ENCODE measurements at places on chromosomes 3 and 15.

GRCh38 chr15:76861815-76862397 is 43.2 kb downstream of the SCAPER start:
- no peak for DNase-seq

DNA sequence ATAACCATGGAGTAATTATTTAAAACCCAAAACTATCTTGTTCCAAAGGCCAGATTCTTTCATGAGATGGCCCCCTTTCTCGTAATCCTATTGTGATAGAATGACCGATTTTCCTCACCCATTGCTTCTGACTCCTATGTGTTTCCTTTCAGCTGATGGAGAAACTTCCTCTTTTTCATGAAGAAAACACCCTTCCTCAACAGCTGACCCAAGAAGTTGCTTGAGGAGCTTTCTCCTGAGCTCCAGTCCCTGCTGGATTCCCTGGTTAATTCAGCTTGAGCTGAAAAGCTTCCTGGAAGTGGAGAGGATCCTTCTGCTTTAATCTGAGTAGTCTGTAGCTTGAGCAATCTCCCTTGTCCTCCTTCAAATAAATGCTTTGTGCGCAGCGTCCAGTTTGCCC is 75.0 kb downstream of the BFSP2 start:
- DNase-seq = no peak

- peak; percentile 17 for DNase-seq
These were observed 72.9 kb downstream of the RPL39L start for GRCh38 chr3:187066228-187066995.

DNA sequence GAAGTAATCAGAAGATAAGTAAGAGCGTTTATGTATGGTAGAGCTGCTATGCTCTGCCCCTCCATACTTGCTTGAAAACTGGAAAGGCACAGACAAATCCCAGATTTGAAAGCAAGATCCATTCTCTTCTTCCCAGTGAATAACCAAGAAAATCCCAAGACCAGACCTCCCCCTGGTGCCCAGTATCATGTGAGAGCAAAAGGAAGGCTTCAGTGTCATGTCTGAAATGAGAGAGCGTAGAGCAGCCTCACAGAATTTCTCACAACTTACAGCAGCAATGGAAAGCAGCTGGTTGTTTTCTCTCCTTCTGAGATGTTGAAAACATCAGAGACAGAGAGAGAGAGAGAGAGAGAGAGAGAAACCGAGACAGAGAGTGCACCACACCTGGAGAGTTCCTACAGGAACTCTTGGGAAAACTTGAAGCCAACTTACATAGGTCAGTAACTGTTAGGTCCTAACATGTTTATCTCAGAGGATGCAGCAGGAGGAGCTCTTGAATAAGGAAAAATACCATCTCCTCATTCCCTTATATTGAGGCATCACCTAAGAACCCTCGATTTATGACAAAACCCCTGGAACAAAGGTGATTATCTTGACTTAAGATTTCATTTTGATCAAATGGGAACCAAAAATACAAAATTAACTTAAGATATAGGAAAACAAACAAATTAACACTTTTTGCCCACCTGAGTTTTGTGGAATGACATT is 273.3 kb downstream of the NSUN3 start:
- DNase-seq = no peak

GRCh38 chr3:45008117-45008516 is 18.0 kb upstream of the CLEC3B start:
- no peak for DNase-seq

DNA sequence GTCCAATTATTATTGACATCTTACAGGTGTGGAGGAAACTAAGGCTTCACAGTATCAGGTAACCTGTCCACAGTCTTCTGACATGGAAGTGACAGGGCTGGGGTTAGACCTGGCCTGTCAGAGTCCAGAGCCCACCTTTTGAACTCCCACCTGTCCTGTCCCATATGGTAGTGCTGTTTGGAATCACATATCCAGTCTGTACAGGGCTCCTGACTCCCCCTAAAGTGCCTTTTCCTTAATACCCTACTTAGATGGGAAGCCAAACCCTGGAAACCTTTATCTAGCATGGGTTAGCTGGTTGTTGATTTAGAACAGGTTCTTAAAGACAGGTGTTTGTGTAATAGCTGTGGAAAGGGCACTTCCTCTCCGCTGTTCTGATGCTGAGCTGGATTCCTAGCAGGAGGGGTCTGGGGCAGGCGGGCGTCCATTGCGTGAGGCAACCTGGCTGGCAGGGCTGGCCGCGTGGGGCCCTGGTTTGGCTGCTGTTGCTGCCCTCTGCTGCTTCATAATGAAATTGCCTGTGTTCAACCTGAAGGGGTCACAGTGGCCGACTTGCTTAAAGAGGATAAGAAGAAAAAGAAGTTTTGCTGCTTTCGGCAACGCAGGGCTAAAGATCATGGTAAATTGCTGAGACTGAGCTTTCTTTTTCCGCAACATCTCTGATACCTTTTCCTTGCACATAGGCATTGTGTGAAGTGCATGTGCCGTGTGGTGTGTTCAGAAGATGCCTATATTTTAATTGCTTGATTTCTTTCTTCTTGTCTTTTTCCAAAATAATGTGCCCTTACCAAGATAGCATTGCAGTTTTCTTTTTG is 136.2 kb downstream of the CHDH start:
- peak; percentile 18 for DNase-seq

DNA sequence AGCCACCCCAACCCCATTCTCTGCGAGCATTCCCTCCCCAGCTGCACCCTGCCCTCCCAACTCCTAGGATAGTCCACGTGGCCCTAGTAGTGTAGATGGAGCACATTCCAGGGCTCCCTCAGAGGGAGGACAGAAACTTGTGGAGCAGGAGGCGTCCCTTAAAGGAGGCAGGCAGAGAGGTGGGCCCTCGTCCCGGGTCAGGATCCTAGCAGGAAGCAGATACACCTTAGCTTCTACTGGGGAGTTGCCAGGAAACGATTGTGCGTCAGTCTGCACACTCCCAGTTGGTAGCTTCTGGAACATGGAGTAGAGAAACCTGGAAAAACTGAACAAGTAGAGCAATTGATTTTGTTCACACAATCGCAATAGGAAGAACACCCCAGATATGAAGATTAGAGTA is 43.9 kb upstream of the KLHL25 start:
- DNase-seq = no peak

- no peak for DNase-seq
These were observed 175.4 kb upstream of the LINGO1 start for GRCh38 chr15:77808075-77808474.

DNA sequence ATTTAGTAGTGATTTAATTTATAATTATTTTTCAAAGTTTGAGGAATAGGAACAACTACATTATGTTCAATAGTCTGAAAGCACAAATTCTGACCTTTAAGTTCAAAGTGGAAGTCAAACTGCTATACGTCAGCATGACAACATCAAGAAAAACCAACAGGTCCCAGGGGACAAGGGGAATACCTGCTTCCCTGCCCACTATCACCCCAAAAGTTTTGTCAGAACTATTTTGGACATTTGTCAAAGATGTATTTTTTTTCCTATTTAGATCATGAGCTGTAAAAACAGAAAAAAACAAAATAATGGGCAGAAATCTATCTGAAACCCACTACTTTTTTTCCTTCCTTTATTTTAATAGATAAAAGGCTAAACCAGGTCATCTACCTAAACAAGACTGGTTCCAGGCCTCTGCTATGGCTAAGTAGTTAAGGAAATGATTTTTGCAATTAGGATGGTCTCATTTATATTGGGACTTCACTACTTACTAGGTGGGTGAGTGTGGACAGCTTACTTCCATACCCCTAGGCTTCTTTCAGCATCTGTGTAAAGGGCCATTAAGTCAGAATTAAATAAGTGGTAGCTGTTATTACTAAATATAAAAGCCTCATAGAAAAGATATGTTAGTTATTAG is 746.3 kb downstream of the FHIT start:
- DNase-seq = no peak

GRCh38 chr3:4761759-4762158 is 217.5 kb upstream of the BHLHE40 start:
- no peak for DNase-seq

DNA sequence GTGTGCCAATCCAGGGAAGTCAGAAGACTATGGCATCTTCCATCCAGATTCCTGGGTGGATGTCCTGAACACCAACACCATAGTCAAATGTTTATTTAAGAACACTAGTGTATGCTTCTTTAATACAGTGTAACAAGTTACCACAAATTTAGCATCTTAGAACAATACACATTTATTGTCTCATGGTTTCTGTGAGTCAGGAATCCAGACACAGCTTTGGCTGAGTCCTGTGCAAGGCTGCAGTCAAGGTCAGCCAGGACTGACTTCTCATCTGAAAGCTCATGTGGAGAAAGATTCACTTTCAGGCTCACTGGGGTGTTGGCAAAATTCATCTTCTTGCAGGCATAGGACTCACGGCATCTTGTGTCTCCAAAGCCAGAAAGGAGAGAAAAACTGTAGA is 143.4 kb downstream of the ANXA2 start:
- no peak for DNase-seq

- DNase-seq = no peak
These were observed 19.4 kb downstream of the CCR1 start for GRCh38 chr3:46188708-46189107.

GRCh38 chr15:41493205-41493901 is at the start of gene ITPKA:
ITPKA (plus strand) TSS chr15:41493874; CDS start chr15:41493928, 54 bp downstream.
- DNase-seq = peak; percentile 77

DNA sequence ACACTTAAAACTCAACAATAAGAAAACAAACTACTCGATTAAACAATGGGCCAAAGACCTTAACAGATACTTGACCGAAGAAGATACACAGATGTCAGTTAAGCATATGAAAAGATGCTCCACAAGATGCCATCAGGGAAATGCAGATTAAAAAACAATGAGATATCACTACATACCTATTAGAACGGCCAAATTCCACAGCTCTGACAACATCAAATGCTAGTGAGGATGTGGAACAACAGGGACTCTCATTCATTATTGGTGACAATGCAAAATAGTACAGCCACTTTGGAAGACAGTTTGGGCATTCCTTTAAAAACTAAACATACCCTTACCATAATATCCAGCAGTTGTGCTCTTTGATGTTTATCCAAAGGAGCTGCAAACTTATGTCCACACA is 59.1 kb upstream of the UBE3A start:
- no peak for DNase-seq
